CD4-positive, CD25-positive, alpha-beta regulatory T cell (primary cell): ENCODE measurements at places on chromosomes 1 and 21. TPM values are rescaled to one million over a fixed set of nuclear protein-coding genes. Genes with fewer than 3 reads are reported as not detected.

GRCh38 chr21:14685568-14685967, 139.5 kb upstream of the SAMSN1 start:
- no peak for DNase-seq

DNA sequence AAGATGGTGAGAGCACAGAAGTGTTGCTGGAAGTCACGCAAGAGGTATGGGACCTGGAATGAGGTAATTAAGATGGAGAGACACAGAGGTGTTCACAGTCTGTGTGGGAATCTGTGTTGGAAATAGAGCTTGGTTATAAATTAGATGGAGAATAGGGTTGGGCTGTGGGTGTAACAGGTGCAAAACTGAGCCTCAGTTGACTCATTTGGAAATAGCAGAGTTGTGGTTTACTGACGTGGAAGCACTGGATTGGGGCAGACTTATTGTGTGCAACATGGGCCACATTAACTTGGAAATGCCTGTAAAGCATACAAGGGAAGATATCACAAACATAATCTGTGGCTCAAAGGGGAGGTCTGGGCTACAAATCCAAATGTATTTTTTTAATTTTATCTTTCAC, 13.0 kb downstream of the CAMSAP2 start:
- no peak for DNase-seq

DNA sequence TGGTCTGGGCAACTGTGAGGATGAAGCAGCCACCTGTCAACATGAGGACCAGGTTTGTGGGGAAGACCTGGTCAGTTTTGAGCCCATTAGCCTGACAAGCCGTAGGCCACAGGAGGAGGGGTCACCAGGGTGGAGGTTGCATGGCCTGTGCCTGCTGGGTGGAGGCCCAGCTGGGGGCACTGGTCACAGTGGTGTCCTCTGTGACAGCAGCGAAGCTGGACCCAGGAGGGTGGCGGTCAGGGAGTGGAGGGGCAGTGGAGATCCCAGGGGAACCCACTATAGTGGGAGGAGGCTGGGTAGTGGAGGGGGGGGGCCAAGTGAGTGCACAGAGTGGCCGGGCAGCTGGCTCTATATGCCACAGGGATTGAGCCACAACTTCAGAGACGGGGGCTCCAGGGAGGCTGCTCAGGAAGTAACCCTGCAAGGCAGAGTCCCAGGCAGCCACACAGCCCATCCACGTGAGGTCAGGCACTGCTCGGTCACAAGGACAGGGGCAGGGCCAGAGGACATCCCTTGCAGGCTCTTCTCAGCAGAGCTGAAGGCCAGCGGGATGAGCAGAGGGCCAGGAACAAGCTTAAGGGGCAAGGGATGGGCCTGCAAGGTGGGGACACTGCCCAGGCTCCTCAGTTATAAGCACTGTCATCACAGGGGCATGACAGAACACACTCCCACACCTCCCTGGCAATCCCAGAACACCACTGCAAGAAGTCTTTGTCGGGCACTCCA, 2.3 kb upstream of the C1orf35 start:
- no peak for DNase-seq

GRCh38 chr1:195591917-195592672, 1016.1 kb downstream of the KCNT2 start:
- no peak for DNase-seq

DNA sequence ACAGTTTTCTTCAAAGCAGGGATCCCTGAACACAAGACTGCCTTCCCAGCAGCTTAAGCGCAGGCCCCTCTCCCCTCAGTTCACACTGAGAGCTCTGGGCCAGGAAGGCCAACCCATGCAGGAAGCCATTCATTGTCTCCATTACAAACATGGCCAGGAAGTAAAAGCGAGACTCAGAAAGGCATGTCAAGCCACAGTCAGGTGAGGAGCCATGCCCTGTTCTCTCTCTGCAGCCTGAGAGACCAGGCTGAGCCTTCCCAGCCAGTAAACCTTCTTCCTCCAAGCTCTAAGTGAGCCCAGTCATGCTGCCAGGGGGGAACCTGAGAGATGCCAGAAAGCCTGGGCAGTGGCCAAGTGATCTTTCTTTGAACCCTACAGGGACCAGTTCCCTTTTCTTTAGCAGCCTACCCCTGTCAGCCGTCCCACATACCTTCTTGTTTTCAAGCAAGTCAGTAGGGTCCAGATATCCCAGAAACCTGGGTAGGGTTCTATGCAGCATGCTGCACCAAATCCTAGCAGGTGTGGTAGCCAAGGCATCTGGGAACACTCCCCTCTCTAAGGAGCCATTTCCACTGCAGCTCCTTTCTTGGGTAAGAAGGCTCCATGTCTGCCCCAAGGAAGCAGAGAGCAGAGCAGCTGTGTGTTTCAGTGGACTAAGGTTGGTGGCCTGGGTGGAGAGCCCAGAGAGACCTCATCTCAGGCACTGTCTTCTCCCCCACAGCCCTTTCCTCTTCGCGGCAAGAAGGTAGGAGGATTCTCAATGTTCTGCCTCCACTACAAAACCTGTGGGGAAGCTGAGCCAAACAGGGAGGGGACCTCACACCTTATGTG, 977 bp downstream of the TRAF3IP3 start:
- peak; percentile 65 for DNase-seq

The RIPPLY3 gene
- total RNA-seq, result not detected
